ENCODE measurements at places on chromosomes 4 and X. TPM values are rescaled to one million over a fixed set of nuclear protein-coding genes. Genes with fewer than 3 reads are reported as not detected.

The QRFPR gene
- 1.5 TPM for total RNA-seq

The AR gene
- total RNA-seq = 4.0 TPM

The ZNF157 gene
- 4.6 TPM for total RNA-seq

The OPHN1 gene
- 22.3 TPM for total RNA-seq

The CNOT6L gene
- 47.3 TPM for total RNA-seq

The PLXNB3 gene
- 14.6 TPM for total RNA-seq

The AMBN gene
- not detected for total RNA-seq

The DIPK2B gene
- total RNA-seq = 5.6 TPM

The MGARP gene
- 1.8 TPM for total RNA-seq

The GC gene
- total RNA-seq = 0.77 TPM

The UBA1 gene
- 156 TPM for total RNA-seq

The CT47C1 gene
- total RNA-seq = not detected
